ENCODE measurements at places on chromosomes 3 and 15.

GRCh38 chr15:96627031-96627568 lies 296.6 kb downstream of the NR2F2 start:
- no peak for DNase-seq

DNA sequence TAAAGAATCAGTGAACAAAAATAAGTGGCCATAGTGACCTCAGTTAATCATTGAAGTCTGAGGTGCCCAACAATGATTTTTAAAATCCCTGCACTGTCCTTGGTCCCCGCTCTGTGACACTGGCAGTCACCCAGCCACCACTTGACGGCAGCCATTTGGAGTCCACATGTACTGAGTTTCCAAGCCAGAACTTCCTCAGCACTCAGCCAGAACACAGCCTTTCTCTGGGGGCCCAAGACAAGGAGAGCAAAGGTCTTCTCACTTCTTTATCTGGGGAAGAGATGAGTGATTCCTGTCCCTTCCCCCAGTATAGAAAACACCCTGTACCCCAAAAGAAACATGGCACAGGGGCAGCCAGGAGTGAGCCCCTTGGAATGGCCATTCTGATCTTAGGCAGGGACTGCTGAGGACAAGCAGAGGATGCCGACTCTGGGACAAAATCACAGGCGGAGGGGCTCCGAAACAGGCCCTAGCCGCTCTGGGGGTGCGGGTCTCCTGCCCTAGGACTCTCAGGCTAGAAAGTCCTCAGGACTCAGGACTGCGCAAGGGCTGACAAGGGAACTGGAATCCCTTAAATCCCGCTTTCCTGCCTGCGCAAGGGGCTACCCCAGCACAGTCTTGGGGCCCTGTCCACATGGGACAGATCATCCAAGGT lies 12.8 kb downstream of the PAK6 start:
- no peak for DNase-seq

DNA sequence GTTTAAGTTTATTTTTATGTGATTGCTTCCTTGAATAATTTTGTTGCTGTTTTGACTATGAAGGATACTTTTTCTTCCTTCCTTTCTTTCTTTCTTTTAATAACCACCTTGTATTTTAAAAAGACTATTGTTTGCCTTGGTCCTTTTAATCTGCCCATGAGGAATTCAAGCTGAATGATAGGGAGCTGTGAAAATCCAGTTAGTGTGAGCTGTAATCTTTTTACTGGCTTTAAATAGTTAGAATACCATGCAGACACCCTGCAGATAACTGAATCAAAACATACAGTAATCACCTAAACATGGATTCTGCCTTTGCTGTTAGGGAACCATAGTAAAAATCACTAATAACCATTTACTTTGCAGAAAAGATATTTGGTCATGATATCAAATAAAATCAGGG lies 110.7 kb downstream of the RSRC1 start:
- no peak for DNase-seq

- no peak for DNase-seq
Measured at GRCh38 chr3:55191911-55192775, 264.3 kb upstream of the LRTM1 start.

DNA sequence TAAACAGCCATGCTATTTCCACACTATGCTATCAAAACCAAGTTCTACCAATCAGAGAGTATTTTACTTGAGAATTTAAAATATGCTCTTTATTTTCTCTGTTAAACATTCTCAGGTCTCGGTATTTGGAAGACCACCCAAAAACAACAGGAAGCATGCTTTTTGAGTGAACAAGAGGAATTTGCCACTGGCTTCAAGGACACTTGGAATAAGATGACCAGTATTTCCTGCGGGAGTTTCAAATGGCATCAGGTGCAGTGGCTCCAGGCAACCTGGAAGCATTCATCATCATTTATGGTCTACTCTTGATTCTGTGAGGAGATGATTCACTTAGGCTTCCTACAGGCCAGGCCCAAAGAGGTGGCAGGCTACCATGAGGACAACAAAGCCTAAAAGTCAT lies 305.7 kb upstream of the ATP11B start:
- no peak for DNase-seq

DNA sequence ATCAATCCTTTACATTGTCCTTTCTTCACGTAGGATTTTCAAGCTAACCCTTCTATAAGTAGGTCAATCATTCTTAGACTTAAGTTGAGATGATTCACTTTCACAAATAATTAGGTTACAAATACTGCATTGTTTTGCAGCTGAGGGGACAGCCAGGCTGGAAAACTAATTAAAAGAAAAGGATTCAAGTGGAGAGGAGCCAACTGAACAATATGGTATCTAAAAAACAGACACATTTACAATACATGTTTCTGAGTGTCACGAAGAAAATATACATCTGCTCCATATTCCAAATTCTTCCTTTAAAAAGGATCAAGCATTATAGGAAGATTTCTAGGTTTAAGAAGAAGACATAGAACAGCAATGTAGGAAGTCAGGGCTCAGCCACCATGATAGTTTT lies 70.2 kb downstream of the PEAK1 start:
- no peak for DNase-seq

GRCh38 chr3:18080198-18080689 lies 337.8 kb upstream of the TBC1D5 start:
- no peak for DNase-seq

GRCh38 chr3:172520301-172520831 lies 2.9 kb downstream of the TNFSF10 start:
- DNase-seq, result no peak

- DNase-seq, result no peak
Measured at GRCh38 chr3:146390006-146390772, 79.2 kb downstream of the PLSCR2 start.

DNA sequence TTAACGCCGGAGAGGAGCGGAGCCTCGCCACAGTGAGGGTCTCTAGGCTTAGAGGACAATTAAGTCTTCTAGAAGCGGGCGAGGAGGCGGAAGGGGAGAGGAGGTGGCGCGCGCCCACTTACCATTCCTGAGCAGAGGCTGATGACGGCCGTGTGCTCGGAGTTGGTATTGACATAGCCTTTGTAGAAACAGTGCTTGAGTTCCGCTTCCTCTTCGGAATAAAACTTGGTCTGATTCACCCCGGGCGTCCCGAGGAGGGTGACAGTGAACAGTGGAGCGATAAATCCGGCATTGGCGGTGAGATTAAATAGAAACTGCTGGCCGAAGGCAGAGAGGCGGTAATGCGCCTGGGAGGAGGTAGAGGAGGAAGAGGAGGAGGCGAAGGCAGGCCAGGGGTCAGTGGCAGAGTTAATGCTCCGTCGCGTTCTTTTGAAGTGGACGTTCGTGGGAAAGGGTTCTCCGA lies 1.3 kb downstream of the ADAMTS9 start:
- DNase-seq, result no peak

GRCh38 chr3:148938936-148939335 lies 52.4 kb upstream of the GYG1 start:
- no peak for DNase-seq

GRCh38 chr3:61541694-61542093 lies 19.7 kb upstream of the PTPRG start:
- no peak for DNase-seq

DNA sequence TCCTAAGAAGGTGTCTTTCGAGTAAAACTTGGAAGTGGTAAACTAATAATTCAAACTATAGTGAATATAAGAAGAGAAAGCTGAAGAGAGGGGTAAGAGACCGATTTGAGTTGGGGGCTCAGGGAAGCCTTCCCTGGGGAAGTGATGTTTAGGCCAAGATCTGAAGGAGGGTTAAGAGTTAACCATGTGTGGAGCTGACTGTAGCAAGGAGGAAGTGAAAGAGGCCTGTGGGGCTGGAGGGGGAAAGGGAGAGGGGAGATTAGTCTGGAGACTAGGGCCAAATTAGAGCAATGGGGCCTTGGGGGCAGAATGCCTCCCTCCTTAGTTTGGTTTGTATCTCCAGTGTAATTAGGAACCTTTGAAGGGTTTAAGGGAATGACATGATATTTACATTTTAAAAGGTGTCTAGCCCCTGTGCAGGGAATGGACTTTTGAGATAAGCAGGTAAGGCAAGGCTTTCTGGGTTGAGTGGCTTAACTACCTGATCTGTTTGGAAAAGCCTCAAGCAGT lies 2.2 kb downstream of the ZNF592 start:
- DNase-seq, result no peak

GRCh38 chr3:59546522-59546921 lies 496.7 kb upstream of the CFAP20DC start:
- DNase-seq, result no peak

GRCh38 chr3:110384601-110385000 lies 687.0 kb upstream of the NECTIN3 start:
- no peak for DNase-seq

- DNase-seq, result no peak
Measured at GRCh38 chr3:30017901-30018300, 588.5 kb upstream of the TGFBR2 start.

DNA sequence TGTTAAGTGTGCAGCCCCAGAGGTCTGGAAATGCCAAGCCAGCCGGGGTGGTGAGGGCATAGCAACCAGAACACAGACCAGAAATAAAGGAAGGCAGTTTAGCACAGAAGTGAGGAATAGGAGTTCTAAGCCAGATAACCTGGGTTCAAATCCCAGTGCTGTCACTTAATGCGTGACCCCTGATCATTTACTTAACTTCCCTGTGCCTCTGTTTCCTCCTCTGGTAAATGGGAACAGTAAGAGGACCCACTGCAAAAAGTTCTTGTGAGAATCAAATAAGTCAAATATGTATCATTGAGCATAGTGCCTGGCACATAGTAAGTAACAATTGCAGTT lies 125.2 kb upstream of the ARHGEF3 start:
- no peak for DNase-seq

GRCh38 chr15:101599091-101599490 lies 53.1 kb downstream of the TM2D3 start:
- no peak for DNase-seq

GRCh38 chr3:117786349-117786748 lies 1076.8 kb downstream of the TUSC7 start:
- no peak for DNase-seq

DNA sequence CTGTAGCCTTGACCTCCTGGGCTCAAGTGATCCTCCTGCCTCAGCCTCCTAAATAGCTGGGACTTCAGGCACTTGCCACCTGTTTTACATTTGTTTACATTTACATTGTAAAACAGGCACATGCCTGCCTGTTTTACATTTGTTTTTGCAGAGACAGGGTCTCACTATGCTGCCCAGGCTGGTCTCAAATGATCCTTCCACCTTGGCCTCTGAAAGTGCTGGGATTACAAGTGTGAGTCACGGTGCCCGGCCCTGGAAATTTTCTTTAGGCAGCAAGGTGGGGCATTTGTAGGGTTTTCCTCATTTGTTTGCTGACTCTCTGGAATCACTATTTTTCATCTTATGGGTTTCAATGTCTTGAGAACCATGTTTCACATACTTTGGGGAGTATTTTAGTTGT lies 25.0 kb downstream of the PIF1 start:
- no peak for DNase-seq

- no peak for DNase-seq
Measured at GRCh38 chr3:5846261-5846660, 658.8 kb downstream of the EDEM1 start.

- DNase-seq, result no peak
Measured at GRCh38 chr3:143830786-143831185, 17.5 kb downstream of the SLC9A9 start.

DNA sequence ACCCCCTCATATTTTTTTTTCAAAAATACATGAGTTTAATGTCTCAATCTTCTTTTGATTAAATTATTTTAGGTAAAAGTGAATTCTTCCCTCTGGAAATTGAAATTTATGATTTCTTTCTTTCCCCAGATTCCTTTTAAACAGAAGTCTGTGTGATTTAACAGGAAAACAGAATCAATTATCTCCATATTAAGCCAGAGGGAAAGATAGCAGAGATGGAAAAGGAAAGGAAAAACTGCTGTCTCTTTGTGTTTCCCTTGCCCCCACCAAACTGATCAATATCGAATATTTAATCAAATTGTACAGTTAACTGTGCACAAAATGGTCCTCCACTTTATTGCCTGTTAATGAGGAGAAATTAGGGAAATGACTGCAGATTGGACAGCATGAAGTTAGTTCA lies 203.5 kb upstream of the NECTIN3 start:
- DNase-seq, result no peak

- no peak for DNase-seq
Measured at GRCh38 chr3:30293621-30294240, 312.7 kb upstream of the TGFBR2 start.

DNA sequence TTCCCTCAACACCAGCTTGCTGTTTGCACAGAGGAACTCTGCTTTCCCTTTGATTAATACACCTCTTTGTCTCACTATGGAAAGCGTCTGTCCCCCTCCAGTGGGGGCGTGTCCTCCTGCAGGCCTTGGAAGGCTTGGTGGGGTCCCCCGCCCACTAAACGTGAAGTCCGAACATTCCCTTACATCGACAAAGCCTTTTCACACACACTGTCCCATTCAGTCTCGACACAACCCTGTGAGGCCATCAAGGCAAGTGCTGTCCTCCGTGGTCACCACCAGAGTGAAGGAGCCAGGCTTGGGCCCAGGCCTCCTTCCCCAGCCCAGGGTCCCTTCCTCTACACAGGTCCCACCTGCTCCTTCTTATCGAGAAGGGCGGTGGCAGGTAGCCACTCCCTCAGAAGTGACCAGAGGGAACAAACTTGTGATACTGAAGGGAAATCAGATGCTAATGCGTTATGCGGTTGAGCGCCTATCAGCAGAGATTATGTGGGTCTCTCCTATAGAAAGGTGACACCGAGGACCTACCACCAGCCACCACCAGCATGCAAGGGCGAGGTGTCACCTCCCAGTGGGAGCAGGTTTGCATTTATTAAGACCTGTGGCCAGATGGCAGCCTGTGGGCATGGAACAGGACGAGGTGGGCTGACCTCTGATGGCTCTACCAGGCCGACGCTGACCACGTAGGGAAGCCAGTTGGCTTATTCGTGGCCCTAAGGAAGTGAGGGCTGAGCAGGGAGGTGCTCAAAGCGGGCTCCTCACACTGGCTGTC lies 6.6 kb downstream of the NRROS start:
- DNase-seq, result no peak

DNA sequence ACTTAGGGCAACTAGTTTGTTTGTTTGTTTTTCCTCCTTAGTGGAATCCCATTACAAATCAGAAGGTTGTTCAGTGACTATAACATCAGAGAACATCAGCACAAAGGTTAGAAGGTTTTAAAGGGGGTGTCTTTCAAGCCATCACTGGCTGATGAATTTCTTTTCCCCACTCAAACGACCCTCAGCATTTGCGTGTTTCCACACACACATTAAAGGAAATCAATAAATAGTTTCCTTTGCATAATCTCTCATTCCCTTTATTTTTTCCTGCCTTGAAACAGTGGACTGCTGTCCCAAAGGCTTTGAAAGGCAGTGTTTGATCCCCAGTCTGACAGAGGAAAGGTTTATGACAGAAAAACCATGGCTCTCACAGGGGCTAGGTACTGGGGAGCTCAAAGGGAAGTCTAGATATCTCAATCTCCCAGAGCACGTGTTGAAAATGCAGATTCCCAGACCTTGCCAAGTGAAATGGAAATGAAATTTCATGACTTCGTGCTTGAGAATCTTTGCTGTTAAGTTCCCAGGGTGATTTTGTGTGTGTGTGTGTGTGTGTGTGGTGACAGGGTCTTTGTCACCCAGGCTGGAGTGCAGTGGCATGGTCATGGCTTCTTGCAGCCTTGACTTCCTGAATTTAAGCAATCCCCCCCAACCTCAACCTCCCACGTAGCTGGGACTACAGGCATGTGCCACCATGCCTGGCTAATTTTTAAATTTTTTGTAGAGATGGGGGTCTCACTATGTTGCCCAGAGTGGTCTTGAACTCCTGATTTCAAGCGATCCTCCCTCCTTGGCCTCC lies 2.2 kb upstream of the INTS14 start:
- no peak for DNase-seq
